ENCODE measurements at places on chromosomes 11 and 22.

- DNase-seq: no peak
Measured at GRCh38 chr22:29695129-29695926, 24.5 kb upstream of the CABP7 start.

DNA sequence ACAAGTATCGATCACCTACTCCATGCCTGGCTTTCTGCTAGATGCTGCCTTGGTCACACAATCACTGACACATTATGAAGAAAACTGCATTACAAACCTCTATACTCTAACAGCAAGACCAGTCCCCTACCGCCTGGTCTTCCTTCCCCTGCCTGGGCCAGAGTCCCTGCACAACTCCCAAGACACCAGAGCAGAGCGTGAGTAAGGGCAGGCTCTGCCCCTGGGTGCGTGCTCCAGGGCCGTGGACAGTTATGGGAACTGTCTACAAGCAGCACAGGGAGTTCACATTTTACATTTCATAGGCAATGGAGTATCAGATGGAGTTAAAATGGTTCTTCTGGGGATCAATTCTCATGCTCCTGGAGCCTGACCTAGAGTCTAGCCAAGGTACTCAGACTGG is 6.5 kb downstream of the FZD4 start:
- no peak for DNase-seq

- DNase-seq: no peak
Measured at GRCh38 chr11:48002561-48002960, 22.2 kb downstream of the PTPRJ start.

GRCh38 chr11:28227460-28227859 is 119.3 kb downstream of the METTL15 start:
- DNase-seq: no peak

DNA sequence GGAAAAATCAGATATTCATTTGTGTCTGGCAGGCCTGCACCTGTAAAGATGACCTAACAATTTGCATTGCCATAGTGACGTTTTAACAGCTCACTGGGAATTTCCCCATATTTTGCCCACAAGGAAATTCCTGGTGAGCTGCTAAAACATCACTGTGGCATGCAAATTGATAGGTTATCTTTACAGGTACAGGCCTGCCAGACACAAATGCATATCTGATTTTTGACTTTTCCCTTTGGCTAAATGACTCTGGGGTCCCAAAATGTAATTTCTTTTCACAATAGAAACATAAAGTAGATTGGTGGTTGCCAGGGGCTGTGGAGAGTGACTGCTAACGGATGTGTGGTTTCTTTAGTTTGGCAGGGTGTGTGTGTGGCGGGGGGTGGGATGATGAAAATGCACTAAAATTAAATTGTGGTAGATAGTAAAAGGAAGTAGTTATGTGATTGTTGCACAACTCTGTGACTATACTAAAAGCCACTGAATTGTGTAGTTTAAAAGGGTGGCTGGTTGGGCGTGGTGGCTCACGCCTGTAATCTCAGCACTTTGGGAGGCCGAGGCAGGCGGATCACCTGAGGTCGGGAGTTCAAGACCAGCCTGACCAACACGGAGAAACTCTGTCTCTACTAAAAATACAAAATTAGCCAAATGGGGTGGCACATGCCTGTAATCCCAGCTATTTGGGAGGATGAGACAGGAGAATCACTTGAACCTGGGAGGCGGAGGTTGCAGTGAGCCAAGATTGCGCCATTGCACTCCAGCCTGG is 18.5 kb upstream of the FEZ1 start:
- no peak for DNase-seq

DNA sequence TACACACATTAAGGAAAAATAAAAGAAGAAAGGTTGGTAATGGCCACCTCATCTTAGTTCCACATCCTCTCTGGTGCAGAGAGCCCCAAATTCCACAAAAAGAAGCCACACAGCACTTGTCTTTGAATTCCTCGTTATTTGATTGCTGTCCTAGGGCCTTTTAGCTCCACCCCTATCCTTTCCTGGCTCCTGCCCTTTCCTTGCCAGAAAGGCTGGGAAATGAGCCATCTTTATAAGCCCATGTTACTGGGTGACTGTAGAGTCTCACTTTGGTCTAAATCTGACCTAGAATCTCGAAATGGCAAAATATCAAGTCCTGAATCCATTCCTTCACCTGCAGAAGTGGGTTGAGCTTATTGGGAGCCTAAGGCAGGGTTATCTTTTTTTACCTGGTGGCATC is 4.3 kb upstream of the TMEM132A start:
- DNase-seq: no peak

DNA sequence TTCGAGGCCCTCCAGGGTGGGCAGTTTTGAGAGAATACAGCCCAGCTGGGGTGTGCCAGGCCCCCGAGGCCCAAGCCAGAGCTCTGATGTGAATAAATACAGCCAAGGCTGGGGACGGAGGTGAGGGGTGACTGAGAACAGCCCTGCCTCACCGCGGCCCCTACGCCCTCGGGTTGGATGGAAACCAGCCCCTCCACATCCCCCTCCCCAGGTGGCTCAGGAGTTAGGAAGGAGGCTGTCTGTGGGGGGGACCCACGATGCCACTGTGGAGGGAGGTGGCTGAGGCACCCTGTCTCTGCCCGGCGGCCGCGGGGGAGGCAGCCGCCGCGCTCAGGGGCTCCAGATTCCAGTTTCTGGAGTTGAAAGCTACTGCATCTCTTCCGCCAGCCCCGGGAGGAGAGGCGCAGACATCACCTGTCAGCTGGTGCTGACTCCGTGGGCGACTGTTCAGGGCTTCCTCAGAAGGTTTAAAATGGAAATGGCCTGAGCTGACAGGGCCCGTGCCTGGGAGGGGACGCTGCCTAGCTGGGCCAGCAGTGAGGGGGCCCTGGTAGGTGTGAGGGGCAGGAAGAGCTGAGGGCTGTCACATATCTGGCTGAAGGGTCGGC is 1.4 kb downstream of the FLRT1 start:
- no peak for DNase-seq
